Activated CD8-positive, alpha-beta memory T cell treated with anti-CD3 and anti-CD28 coated beads for 24 hours (primary cell): ENCODE measurements at places on chromosomes 2 and 18.

DNA sequence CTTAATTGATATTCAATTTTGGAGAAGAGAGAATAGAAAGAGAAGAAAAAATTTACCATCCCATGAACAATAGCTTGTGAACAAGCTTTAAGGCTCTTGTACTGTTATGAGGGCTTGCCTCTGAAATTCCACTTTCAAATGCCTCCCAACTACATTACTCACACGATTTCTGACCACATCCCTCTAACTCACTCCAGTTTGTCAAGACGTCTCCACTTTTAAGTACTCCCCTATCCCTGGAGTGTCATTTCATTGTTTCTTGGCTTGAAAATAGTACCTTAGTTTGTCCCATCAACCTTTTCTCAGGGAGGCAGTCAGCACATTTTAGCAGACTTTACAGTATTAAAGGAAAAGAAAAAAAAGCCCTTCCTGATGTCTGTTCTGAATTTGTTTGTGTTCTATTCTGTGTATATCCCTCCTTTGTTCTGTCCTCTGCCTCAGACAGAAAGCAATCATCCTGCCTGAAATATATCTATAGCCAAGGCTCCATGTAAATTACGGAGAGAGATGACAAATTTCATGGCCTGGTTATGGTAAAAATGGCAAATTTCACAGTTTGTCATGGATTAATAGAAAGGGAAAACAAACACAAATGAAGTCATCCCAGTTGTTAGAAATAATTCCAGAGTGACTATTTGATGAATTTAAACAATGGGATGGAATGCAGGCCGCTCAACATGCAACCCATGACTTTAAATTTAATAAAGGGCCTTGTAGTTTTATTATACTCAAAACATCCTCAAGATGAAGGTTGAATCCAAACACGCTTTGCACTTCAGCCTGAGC is 228.8 kb downstream of the ETAA1 start:
- no peak for DNase-seq

DNA sequence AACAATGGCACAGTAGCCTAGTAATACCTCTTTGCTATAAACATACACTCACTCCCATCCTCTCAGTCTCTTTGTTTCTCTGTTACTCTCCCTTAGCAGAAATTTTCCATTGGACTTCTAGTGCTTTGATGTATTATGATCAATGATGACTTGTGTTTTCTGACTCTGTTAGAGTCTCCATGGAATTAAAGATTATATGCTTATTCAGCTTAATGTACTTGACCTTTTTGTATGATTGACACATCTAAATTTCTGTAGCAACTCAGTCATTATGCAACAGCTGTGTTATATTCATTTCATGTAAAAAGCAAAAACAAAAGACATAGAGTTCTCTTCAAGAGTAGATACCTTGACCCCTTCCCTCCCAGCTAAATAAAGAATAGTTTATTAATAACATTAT is 173.8 kb downstream of the SLC4A10 start:
- no peak for DNase-seq

DNA sequence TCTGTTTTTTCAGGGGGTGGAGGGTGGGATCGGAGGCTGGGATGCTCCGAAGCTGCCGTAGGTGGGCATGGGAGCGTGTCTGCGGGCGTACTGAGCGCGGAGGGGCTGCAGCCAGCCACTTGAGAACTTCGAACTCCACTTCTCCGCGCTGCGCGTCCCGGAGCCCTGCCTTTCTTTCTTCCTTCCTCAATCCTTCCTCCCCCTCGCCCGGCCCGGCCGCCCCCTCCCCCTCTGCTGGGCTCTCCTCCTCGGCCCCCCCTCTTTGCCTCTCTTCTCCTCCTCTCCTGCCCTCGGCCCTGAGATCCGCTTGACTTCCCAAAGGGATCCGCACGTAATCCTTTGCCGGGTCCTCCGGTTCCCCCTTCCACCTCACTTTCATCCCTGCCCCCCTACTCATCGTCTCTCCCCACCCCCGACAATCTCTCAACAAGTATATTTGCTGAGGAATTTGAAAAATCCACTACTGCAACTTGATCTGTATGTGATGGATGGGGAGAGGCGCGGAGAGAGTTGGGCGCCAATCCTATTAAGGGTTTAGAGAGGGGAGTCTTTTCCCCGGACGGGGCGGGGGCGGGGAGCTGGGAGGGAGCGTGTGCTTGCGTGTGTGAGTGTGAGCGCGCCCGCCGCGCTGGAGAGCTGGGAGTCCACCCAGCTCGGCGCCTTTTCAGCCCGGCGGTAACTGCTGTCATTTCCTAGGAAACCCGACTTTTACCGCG is 1.1 kb downstream of the GLI2 start:
- peak; percentile 47 for DNase-seq

- DNase-seq: no peak
Measured at GRCh38 chr18:23805898-23806297, 116.6 kb downstream of the LAMA3 start.

DNA sequence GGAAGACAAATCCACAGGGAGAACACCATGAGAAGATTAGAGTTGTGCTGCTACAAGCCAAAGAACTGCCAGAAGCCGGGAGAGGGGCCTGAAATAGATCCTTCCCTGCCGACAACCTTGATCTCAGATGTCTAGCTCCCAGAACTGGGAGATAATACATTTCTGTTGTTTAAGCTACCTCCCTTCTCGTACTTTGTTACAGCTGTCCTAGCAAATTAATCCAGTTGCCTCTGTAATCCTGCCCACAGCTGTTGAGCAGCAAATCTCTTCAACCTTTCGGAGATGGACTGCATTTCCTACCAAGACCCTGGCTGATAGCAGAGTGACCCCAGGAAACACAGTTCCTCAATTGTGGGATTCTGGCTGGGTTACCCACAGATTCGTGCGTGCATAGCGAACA is 2.6 kb upstream of the TBC1D8 start:
- DNase-seq: no peak
